ENCODE measurements at places on chromosomes 4 and X.

- peak; percentile 32 for DNase-seq
Observed at GRCh38 chrX:79081895-79082512, 62.5 kb upstream of the GPR174 start.

DNA sequence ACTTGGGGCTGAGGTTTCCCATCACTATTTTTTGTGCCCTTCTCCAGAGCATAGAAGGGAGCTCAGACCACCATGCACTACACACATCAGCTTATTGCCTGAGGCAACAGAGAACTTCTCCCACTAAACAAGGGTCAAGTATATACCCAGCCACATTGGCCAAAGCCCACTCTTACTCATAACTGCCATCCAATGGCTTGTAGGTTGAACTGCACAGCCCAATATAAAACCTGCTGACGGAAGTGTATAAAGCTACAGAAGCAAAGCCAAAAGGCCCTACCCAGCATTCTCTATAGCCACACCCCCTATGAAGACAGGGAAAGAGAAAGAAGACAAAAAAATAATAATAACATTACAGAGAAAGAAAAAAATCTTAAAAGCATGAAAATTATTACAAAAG, 139.7 kb downstream of the LRBA start:
- DNase-seq, result no peak

DNA sequence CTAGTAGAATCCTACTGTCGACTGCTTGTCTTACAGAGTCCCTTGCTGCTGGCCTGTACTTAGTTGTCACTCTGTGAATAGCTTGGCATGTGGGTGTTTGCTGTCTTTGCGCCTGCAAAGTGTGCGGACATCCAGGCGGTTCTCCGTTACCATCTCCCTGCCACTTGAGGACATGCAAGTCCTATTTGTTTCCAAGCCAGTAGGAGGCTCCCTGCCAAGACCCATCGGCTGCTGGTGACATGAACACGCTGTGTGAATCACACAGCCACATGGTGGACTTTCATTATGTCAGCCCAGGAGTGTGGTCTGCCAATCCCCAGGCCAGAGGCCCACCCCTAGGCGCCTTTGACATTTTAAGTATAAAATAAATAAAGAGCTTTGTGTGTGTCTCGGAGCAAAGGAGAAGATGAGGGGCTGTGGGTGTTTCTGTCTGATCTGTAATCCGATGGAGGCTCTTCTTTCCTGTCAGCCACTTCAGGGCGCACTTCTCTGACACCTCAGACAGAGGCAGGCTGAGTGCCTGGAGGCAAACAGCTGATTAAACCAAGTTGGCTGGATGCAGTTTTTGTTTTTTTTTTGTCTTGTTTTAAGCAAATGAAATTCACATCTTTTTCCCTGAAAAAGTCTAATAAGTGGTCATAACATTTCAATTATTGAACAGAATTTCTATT, 51.5 kb downstream of the ALPK1 start:
- DNase-seq, result peak; percentile 61

GRCh38 chr4:104818579-104818978, 323.9 kb upstream of the CXXC4 start:
- no peak for DNase-seq

- DNase-seq, result peak; percentile 8
Observed at GRCh38 chr4:150582873-150583286, 929 bp downstream of the MAB21L2 start.

All from fibroblast of skin of abdomen (primary cell).